ENCODE measurements at places on chromosomes 2 and 18.

DNA sequence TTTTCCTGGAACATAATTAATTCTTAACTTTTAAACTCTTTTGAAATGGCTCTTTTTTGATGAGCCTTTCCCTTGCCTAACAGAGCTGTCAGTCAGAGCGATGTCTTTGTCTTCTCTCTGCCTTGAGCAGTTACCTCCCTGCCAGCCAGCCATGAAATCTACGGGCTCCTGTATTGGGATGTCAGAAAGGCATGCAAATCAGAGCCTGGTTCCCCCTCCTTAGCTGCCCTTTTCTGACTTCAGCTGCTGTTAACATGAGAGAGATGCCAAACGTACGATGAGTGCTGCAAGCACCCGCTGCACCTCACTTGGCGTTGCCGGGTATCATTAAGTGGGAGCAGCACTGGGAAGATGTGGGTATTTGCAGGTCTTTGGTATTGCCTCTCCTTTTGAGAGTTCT is 131.4 kb upstream of the BOD1L2 start:
- DNase-seq: no peak

DNA sequence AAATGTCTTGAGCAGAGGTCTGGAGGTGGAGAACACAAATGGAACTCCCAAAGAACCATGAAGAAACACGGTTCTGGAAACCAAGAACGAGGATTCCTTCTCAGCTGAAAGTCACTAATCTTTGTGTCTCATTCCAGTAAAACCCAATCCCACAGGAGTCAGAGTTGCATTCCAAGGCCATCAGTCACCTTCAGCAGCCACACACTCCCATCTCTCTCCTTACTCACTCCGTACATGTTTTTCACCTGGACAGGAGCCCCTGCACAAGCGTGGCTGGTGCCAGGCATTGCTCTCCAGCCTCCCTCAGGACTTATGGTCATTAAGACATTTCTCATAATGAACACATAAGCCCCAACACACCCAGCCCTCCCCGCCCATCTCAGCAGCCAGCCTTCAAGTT is 175.4 kb upstream of the SIX2 start:
- no peak for DNase-seq

- DNase-seq: no peak
Measured at GRCh38 chr2:199756743-199757142, 94.2 kb downstream of the FTCDNL1 start.

- DNase-seq: no peak
Measured at GRCh38 chr2:9269295-9269694, 62.7 kb downstream of the ASAP2 start.
